ENCODE measurements at places on chromosomes 3 and 15.

GRCh38 chr3:183098536-183099025 is 715 bp downstream of the MCCC1 start:
- DNase-seq, result no peak

- DNase-seq, result no peak
Observed at GRCh38 chr3:169869484-169870220, at the start of gene LRRC31. Gene LRRC31 (minus strand): TSS chr3:169869935. CDS start chr3:169869807, 128 bp downstream.

- peak; percentile 37 for DNase-seq
Observed at GRCh38 chr3:168024537-168024941, 71.2 kb downstream of the GOLIM4 start.

DNA sequence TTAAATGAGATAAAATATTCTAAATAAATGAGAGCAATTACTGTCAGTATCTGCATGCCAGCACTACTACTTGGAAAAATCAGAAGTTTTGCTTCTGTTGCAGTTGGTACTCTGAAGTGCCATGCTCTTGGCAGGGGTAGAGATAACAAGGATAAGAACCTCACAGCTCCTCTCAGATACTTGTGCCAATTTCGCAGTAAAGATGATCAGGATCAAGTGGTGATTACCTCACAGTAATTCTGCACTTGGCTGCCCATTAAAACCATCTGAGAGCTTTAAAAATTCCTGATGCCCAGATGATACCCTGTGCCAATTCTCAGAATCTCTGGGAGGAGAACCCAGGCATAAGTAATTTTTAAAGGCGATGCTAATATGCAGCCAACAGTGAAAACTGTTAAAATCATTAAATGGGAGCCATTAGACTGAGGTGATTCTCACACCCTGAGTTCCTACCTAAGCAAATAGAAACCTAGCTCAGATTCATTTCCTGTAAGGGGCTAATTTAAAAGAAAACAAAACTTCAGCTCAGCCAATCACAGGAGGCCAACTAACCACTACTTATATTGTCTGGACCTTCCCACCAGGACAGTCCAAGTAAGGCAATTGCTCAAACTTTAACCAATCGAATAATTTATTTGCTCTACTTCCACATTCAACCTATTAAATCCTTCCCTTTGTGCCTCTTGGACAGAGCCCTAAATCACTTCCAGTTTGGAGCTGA is 171.2 kb downstream of the KCNMB2 start:
- DNase-seq, result no peak

DNA sequence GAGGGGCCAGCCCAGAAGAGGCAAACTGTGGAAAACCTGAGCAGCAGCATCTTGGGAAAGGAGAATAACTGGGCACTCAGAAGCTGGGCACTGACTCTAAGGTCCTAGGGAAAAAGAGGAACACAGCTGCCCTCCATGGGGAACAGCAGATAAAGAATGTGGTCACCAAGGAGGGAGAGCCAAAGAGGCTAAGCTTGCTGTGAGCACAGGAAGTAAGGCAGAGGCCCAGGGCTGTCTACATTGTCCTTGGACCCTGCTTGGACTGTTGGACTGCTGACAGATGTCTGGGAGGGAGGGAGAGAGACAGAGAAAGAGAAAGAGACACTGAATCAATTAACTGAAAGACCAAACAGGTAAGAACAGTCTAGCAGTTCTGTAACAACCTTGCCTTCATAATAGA is 4.5 kb upstream of the MNS1 start:
- no peak for DNase-seq

DNA sequence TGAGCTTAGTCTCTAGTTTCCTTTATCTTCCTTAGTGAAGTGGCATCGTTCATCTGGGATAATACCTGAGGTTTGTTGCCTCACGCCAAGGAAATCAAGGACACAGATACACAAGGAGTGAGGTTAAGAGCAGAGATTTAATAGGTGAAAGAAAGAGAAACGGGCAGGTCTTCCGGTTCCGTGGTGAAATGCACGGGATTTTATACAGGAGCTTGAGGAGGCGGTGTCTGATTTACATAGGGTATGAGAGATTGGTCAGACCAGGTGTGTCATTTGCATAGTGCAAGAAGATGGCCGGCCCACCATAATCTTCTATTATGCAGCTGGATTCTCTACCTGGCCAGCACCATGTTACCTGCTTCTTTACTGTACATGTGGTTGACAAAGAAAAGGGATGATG is 17.2 kb downstream of the ARRDC4 start:
- no peak for DNase-seq

DNA sequence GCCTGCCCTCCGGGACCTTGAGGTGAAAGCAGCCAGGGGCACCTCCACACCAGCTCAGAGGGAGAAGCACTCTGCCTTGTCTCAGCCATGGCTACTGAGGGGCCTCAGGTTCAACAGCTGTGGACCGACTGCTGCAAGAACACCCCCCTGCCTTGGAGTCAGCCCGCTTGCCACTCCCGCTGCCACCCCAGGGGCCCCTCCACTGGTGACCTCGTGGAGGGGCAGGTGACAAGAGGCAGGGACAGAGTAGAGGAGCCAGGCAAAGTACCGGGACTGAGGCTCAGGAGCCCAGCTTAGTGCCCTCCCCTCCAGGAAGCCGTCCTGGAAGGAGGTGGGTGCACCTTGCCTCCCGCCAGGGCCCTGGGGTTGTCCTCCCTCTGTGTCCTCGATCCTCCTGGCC is 79.6 kb upstream of the RPL32 start:
- DNase-seq, result no peak

GRCh38 chr15:91970142-91970541 is 116.6 kb downstream of the SLCO3A1 start:
- no peak for DNase-seq

GRCh38 chr3:47359323-47359722 is 21.5 kb upstream of the PTPN23 start:
- no peak for DNase-seq

GRCh38 chr15:23687143-23687470 is at the start of gene NDN:
Gene NDN (minus strand): TSS chr15:23687305. CDS start chr15:23687217, 88 bp downstream.
- no peak for DNase-seq

DNA sequence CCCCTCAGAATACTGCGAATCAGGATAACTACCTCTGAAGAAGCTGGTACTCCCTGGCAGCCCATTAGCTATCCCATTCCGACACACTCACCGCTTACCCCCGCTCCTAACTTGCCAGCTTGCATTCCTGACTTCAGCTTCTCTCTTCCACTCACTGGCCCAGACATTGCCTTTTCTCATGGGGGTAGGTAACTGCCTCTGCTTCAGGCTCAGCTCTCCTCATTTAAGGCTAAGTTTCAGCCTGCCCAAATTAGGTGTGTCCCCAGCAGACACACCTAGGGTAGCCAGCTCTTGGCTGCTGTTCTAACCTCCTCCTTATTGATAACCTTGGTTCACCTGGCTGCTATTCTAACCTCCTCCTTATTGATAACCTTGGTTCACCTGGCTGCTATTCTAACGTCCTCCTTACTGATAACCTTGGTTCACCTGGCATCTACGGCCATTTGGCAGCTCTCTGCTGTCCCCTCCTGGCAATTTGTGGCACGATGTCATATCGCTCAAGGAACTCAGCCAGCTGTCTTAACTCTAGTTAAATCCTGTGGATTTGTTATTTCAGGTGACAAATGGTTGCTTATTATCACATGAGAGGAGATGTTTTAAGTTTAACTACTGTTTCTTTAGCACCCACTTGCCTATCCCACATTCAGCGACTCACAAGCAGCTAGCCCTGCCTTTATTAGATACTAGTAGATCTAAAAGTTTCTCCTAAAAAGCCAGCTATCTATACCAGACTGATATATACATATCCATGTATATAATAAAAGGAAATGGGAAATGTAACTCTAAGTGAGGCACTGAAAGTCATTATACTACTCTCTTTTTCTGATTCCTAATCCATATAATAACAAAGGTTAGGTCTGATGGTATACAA is 106.5 kb upstream of the ACP3 start:
- peak; percentile 5 for DNase-seq

DNA sequence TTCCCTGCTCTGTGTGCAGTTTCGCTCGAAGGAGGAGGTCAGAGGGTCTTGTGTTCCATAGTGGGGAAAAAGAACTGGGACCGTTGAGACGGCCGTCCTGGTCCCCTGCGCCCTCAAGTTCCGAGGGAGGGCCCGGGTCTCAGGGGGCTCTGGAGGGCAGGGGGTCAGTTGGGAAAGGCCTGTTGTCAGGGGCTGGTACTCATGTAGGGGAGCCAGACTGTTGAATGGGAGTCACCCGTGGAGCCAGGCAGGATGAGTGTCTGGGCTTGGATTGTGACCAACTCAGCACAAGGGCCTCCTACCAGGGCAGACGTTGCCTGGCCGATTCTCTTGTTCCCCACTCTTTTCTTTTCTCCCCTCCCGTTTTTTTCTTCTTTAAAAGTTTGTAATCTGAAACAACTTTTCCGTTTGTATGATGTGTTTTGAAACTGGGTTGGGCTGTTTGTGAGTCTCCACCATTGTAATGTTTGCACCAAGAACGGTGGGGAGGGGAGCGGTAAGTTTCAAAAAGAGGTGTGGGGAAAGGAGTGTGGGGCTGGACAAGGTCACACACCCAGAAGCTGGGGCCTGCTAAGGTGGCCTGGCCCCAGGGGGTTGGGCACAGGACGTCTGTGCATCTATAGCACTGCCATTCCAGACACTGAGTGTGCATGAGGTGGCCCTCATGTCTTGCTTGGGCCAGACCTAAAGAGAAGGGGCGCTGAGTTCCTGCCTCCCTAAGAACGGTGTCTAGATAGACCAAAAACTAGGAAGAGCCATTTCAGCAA is 1.1 kb downstream of the CMTM7 start:
- no peak for DNase-seq

GRCh38 chr3:70281663-70282062 is 30.8 kb downstream of the MDFIC2 start:
- DNase-seq, result no peak

GRCh38 chr3:78689378-78689777 is 1078.4 kb downstream of the ROBO1 start:
- peak; percentile 82 for DNase-seq

DNA sequence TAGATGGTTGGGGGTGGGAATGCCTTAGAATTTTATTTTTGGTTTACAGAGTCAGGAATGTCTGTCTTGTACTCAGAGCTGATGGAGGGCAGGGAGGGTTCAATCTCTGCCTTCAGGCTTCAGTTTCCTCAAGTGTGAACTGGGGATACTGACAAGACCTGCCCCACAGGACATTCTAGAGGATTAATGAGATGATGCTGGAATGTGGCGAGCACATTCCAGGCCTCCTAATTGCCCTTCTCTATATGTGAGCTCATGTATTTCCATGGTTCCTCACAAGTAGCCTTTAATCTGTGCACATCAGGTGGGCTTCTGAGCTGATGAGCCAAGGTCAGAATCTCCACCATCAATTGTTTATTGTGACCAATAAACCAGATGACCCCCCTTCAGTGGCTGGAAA is 90.4 kb downstream of the CACNA2D3 start:
- DNase-seq, result no peak

GRCh38 chr3:59412516-59412915 is 362.7 kb upstream of the CFAP20DC start:
- DNase-seq, result no peak

DNA sequence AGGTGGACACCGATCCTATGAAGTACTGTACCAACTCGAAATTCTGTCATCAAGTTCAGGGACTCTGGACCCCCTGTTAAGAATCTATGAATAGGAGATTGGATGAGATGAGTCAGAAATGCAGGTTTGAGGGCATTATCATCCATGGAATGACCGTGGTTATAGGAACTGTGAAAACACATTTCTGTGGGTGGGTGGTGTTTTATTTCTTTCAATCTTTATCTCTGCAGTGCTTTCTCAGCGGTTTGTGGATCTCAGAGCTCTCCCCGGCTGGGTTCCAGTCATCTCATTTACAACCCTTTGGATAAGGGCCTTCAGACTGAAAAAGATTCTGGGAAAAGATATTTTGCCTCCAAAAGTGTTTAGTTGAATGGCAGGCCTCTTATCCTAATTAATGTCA is 5.4 kb upstream of the ABHD17C start:
- no peak for DNase-seq

DNA sequence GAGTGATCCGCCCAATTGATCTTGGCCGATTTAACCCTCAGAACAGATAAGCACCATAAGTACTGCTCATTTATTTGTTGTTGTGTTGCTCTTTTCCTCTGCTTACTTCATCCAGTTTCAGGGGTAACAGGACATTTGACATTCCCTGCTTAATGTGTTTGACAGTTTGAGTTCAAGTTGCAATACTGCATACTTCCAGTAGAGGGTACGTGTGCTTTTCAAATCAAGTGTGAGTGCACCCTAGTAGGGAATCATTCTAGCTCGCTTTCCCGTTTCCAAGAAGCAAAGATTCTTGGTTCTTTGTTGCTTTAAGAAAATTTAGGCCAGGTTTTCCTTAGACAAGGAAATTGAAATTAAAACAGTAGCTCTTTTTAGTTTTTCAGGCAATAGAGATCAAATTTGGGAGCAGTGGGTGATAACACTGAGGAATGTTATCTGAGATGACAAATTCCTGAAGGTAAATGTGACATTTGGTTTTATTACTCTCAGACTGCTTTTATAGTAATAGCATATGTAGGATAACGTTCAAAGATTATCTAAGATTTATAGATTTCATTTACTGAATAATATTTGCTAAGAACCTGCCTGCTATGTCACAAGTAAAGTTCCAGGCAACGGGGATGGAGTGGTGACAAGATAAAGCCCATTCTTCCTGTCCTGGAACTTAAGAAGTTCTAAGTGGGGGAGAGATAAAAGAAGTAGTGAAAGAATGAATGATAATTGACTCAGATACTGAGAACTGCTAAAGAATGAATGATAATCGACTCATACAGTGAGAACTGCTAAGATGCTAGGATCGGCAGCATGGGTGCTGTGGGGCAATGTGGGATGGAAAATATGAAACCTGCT is 73.3 kb downstream of the SYNPR start:
- peak; percentile 28 for DNase-seq

- DNase-seq, result no peak
Observed at GRCh38 chr3:194985031-194985578, 285.9 kb downstream of the XXYLT1 start.

- no peak for DNase-seq
Observed at GRCh38 chr15:41256577-41257038, 25.5 kb downstream of the CHP1 start.

- DNase-seq, result no peak
Observed at GRCh38 chr3:133007601-133008000, 30.6 kb upstream of the TMEM108 start.

GRCh38 chr3:122996038-122996580 is 31.5 kb downstream of the SEMA5B start:
- no peak for DNase-seq

GRCh38 chr3:4392992-4393391 is 74.1 kb downstream of the SUMF1 start:
- DNase-seq, result no peak

DNA sequence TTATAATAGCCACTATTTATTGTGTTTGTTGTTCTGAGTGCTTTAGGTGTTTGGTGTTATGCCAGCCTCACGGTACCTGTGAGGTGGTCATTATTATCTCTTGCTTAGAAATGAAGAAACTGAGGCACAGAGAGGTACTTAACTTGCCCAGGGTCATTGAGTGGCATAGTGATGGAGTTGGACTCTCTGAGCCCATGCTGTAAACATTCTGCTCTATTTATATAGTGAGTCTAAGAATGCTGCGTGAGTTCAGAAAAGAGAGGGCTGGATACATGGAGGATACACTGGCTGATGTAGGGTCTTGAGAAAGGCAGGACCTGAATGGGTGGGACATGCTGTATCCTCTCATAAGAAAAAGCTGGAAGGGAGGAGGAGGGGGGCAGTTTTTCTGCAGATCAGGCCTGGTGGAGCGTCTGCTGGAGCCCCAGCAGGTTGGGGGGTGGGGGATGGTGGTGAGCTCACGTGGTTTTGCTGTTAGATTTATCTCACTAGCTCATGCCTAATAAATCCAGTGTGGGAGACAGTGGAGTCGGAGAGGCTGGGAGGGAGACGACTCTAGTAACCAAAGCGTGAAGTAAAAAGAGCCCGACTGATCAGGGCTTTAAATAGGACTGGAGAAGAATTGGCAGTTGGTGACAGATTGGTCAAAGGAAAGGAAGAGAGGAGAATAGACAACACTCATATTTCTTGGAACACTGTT is 16.0 kb downstream of the MED12L start:
- no peak for DNase-seq

GRCh38 chr3:46835491-46835890 is 27.8 kb downstream of the MYL3 start:
- no peak for DNase-seq
